Activated naive CD4-positive, alpha-beta T cell treated with Interleukin-2 at 50 U/mL for 16 hours (primary cell): ENCODE measurements at places on chromosomes 13 and 19.

DNA sequence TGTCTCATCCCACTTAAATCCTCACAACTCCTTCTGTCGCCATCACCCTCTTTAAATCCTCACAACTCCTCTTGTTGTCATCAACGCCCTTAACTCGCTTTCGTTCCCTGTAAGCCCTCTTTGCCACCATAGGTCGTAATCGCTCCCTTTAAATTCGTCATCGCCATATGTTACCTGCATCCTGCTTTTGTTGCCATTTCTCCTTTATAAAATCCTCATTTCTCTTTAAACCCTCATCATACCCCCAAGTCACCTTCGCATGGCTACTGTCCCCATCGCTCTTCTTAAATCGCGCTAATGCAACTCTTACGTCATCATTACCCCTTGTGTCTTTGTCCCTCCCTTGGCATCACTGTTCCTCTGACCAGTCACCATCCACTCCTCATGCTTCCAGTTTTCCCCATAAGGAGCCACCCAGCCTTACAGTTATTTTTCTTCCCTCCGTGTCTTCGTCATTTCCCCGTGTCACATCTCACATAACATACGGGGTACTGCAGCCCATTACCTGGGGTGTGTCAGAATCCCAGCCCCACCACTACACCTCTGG is 539 bp downstream of the PLD3 start:
- no peak for DNase-seq

DNA sequence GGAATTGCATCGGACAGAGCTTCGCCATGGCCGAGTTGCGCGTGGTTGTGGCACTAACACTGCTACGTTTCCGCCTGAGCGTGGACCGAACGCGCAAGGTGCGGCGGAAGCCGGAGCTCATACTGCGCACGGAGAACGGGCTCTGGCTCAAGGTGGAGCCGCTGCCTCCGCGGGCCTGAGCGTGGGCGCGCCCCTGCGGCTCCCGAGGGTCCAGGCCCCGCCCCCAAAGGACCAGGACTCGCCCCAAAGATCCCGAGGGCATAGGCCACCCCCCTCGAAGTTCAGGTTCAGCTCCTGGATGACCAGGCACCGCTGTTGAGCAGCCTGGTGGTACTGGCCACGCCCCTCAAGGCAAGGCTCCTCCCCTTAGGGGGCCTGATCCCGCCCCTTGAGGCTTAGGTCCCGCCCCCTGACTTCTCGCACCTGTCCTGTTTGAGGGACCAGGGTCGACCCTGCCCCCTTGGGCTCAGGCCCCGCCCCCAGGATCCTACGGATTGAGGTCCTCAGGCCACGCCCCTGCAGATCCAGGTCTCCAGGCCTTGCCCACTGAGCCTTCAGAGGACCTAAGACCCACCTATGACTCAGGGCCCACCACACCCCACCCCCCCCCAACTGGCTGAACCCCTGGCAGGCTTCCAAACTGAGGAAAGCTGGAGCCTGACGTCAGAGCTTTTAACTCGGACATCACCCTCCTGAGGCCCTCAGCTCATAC is 43.1 kb downstream of the CYP4F22 start:
- peak; percentile 74 for DNase-seq

- no peak for DNase-seq
Observed at GRCh38 chr13:75744127-75744526, 108.0 kb downstream of the LMO7 start.

DNA sequence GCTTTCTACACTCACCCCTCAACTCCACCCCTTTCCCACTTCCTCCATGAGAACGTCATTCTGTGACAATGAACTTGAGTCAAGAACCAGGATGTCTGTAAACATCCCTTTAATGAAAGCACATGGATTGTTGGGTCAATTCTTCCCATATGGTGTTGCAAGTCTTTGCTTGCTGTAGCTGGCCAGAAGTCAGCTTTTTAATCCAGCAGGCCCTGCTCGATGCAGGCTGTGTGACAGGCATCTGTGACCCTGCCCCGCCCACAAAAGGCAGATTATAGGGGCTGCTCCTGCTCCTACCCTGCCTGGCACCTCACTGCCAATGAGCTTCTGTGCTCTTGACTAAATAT is 78.0 kb downstream of the STARD13 start:
- DNase-seq, result no peak

DNA sequence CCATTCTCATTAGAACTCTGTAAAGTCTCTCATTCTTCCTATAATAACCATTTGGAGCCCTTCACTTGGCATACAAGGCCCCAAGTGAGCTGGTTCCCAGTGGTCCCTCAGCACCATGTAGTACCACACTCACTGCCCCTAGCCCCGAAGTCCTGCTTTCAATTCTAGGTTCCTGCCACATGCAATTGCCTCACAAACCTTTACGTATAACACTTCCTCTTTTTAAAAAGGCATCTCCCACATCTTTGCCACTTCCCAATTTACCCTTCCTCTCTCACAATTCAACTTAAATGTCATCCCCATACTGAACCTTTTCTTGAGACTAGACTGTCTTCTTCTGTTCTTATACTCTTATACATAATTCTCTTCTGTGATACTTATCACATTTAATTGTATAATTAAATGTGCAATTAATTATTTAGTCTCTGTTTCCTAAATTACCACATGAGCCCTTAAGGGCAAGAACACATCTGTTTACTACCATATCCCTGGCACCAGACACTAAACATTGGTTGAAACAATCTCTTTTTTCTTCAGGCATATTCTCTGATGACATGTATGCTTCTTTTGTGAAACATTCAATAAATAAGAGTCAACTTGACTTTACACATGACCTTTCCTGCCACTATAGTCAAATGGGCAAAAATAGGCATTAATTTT is 304.0 kb downstream of the SPRY2 start:
- DNase-seq, result no peak

GRCh38 chr13:77994166-77994565 is 75.5 kb upstream of the EDNRB start:
- no peak for DNase-seq

DNA sequence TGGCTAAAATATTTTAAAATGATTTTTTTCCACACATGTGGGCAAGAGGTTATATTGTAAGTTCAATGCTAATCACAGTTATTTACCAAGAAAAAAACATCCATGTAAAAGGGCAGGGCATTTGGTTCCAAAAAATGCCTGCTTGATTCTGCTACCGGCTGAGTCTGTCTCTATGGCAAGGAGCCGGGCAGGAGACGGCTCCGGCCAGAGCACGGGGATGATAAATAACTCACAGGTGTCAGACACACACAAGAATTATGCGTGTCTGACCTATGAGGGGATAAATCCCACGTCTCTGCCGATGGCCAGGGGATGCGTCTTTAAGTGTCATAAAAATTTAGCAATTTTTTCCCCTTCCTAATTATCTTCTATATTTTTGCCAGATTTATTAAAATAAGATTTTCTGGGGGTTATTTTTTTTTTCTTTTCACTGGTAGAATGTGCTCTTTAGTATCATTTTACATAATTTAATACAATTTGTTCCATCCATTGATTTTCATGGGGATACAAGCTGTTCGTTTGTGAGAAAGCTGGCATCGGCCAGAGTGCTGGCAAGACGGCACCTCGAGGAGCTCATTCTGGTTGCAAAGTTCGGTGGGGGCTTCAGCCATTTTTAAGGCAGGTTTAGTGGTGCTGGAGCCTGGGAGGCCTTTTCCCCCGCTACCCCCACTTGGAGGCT is 253.9 kb downstream of the ZNF536 start:
- DNase-seq, result no peak

DNA sequence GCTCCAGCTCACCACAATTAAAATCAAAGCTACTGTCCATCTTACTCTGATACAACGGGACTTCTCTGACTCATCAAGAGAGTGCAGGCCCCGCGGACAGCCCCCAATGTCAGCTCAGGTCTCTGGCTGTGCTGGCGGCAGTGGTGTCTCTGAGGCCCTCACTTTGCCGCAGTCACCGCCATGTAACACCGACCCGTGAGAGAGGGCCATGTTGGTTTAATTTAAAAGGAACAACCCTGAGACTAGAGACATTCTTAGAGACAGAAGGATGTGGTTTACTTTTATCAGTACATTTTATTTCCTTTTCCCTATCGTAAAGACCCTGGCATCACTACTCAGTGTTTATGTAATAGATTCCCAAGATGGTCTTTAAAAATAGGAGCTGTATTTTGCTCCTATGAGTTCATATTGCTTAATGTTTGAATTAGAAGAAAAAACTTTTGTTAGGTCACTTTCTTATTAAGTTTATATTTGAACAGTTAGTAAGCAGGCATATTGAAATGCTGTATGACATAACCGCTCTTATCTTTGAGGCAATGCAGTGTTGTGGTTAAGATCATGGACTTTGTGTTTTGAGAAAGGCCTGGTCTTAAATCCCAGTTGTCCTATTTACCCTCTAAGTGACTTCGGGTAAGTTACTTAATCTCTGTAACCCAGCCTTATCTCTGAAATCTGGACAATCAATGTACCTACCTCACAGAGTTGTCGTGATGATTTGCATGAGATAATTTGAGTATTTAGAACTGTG is 23.4 kb downstream of the DGKH start:
- DNase-seq, result no peak

GRCh38 chr19:13839938-13840304 is 37.0 kb upstream of the NANOS3 start:
- no peak for DNase-seq

GRCh38 chr19:37979547-37980082 is 72.6 kb downstream of the SIPA1L3 start:
- DNase-seq, result no peak

GRCh38 chr19:51285682-51286081 is 25.8 kb upstream of the IGLON5 start:
- DNase-seq, result no peak

DNA sequence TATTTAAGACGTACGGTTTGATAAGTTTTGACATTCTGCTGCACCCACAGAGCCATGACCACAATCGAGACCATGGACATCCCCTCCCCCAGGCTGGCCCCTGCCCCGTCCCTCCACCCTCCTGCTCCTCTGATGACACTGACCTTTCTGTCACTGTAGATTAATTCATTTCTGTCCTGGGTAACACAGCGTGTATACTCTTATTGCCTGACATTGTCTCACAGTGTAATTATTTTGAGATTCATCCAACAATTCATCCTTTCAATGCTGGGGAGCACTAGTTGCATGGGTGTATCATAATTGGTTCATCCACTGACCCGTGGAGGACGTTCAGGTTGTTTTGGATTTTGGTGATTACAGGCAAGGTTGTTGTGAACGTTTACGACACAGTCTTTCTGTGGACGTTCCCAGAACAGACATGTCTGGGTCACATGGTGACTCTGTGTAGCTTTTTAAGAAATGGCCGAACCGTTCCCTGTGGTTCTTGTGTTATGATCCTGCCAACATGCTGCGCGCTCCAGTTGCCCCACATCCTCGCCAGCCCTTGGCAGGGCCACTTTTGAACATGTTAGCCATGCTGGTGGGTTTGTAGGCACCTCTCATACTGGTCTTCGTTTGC is 41.9 kb downstream of the C13orf46 start:
- DNase-seq, result no peak

DNA sequence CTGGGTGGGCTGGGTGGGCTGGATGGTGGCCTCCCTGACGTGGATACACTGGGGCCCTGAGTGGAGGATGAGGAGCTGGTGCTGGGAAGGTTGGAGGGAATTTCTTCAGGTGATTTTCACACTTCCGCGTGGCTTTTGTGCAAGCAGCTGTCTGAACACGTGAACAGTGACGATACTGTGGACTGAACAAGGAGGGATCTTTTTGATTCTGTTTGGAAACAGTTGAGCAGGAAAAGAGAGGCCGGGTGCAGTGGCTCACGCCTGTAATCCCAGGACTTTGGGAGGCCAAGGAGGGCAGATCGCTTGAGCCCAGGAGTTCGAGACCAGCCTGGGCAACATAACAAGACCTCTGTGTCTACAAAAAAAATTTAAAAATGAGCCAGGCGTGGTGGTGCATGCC is 9.1 kb upstream of the GTF2F1 start:
- no peak for DNase-seq

GRCh38 chr19:47994209-47994802 is at the start of gene ELSPBP1:
Gene ELSPBP1, plus strand, starts transcription at chr19:47994632. Its CDS starts 14,036 bp downstream, at chr19:48008668.
- DNase-seq, result no peak

GRCh38 chr13:28717170-28717569 is 1.6 kb downstream of the SLC46A3 start:
- DNase-seq, result no peak

DNA sequence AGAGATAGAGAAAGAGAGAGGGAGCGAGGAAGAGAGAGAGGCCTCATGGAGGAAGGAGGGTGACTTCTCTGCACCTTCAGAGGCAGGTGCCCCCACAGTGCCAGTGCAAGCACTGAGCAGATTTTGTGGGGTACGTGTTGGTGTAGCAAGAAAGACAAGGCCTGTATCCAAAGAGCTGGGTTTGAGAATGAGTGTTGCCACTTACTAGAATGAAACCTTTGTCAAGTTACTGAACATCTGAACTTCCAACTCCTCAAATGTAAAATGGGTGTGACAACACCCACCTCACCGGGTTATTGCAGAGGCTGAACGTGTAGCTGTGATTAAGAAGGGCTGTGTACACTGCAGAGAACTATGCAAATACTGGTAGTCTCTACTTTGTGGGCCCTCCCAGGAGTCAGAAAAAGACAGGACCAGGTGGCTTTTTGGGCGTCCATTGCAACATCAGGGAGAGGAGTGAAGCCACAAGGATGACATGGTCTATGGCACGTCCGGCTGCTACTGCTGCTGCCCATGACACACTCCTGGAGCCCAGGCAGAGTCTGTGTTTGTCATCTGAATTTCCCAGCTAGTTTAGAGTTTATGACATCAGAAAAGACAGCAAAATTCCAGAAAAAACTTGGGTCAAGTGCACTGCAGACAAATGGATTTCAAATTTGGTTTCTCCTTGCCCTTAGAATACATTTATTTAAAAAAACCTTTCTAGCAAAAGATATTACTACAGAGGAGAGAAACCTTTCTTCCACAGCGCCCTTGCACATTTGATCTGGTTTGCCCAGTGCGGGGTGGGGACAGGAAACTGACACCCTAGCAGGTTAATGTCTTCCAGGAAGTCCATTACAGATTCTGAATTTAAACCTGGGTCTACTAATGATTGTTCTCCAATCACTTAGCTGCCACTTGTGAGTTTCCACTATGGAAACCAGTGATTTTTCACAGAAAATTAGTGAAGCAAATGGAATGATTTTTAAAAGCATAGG is 54.0 kb upstream of the ATP12A start:
- peak; percentile 22 for DNase-seq

- DNase-seq, result no peak
Observed at GRCh38 chr13:110352735-110353134, 45.7 kb downstream of the COL4A2 start.

- DNase-seq, result peak; percentile 28
Observed at GRCh38 chr19:51777570-51778462, 16.8 kb downstream of the FPR2 start.

DNA sequence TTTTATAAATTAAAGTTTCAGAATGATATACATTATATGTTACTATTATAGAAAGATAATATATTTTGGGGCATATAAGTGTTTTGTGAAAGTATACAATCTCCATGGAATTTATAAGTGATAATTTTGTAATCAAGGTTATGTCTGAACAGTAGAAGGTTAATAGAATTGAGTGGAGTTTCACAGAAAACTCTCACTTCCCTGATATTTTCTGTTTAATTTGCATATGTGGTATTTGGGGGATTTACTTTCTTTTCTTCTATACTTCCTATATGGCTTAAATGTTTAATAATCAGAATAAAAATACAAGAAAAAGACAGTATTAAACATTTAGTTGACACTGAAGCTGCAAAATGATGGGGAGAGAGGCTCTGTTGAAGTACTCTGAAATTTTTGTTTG is 848.5 kb downstream of the DACH1 start:
- no peak for DNase-seq

- no peak for DNase-seq
Observed at GRCh38 chr13:99005609-99006008, 27.7 kb upstream of the DOCK9 start.

- DNase-seq, result no peak
Observed at GRCh38 chr13:31943591-31943990, 88.0 kb upstream of the FRY start.

GRCh38 chr13:100029933-100030332 is 48.3 kb downstream of the ZIC2 start:
- no peak for DNase-seq

- no peak for DNase-seq
Observed at GRCh38 chr13:51235186-51235585, 13.0 kb downstream of the FAM124A start.
